AML-193 (cell line): ENCODE measurements at places on chromosomes 6 and 20.

- DNase-seq: no peak
These were observed 21.8 kb upstream of the LY86 start for GRCh38 chr6:6566766-6567165.

DNA sequence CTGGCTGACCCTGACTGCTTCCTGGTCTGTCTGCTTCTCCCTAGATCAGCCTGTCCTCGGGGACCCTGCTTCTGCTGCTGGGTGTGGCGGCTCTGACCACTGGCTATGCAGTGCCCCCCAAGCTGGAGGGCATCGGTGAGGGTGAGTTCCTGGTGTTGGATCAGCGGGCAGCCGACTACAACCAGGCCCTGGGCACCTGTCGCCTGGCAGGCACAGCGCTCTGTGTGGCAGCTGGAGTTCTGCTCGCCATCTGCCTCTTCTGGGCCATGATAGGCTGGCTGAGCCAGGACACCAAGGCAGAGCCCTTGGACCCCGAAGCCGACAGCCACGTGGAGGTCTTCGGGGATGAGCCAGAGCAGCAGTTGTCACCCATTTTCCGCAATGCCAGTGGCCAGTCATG lies 6.3 kb downstream of the NRSN2 start:
- DNase-seq: no peak

- DNase-seq: no peak
These were observed 61.7 kb upstream of the SLC22A23 start for GRCh38 chr6:3518356-3519190.

DNA sequence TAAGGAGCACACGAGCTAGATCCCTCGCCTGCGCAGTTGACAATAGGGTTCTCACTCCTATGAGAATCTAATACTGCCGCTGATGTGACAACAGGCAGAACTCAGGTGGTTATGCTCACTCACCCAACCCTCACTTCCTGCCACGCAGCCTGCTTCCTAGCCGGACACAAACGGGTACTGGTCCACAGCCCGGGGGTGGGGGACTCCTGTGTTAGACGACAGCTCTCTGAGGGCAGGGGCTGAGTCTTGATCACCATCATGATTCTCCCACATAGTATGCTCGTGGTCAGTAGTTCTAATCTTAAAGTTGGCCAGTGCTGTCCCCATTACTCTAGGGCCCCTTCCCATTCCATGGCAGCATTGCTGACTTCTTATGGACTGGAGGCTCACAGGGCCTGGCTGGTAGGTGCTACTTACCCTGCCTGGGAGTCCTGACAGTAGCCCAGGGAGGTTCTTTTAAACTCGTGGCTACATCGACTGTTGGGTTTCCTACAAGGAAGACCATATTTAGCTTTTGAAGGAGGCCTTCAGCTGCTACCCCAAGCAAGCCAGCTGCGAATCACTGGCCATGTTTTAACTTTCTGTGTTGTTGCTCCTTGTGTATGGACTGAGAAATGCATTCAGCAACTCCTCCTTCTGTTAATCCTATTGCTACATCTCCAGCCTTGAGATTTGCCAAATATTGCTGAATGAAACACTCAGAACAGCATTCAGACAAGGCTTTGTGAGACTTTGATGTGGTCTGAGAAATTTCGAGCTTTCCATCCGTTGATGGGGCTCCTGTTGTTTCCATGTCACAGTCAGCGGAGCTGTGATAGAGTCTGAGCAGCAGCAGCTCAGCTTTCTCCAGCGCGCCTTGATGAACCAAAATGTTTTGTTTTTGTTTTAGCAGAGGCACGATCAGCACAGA lies 300.3 kb downstream of the NRN1 start:
- no peak for DNase-seq

DNA sequence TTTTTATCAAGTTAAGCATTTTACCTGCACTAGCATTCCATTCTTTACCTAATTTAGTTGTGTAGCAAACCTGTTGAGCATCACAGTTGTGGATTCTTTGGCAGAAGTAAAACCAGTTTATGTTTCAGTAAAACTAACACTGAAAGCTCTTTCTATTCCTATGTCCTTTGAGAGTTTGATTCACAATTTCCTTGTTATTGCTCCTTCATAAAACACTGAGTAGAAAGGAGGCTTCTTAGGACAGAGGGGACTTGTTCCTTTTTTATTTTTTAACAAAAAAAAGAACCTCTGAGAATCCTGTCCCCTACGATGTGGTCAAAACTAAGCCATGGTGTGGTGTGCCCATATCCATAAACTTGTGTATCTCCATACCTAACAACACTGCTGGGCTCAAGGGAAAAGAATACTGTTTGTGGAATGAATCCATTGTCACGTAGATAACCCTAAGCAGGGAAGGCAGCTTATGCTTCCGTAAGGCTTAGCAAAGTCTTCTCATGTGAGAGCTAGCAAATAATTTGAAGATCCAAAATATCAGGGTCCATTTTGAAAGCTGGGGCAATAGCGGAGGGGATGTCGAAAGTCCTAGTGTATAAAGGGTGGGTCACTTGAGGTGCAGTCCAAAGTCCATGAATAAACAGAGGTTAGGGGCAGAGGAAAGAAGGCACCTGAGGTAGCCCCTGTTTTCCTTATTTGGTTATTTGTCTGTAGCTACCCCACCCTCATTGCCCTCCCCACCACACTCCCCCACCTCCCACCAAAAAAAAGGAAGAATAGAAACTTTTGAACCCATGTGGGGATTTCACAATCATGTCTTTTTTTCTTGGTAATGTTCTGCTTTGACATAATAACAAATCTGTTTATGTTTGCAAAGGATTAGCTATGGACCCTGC lies 71.0 kb downstream of the PLAGL1 start:
- DNase-seq: no peak

- DNase-seq: no peak
These were observed 80.3 kb downstream of the DTNBP1 start for GRCh38 chr6:15582499-15582898.

DNA sequence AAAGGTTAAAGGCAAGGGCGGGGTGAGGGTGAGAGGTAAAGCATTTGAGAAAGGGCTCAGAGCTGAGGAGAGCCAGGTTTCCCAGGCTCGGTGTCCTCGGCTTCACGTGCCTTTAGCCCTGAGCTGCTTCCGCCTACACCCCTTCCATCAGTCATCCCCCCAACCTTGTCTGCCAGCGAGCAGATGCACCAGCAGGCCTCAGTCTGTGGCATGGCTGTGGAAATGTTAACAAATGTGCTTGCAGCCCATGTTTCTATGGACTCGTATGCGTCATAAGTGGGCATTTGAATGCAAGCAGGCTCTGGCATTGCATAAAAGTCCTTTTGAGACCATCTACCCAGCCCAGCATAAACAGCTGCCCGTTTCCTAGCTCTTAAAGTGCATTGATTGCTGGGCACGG lies 88.8 kb downstream of the SYNJ2 start:
- DNase-seq: no peak
